H7 (cell line): ENCODE measurements at places on chromosomes 16 and 17. TPM values are rescaled to one million over a fixed set of nuclear protein-coding genes. Genes with fewer than 3 reads are reported as not detected.

- no peak for DNase-seq
These were observed 90.7 kb downstream of the PITPNC1 start for GRCh38 chr17:67467500-67468455.

GRCh38 chr17:36608794-36609497 lies 7.6 kb downstream of the MRM1 start:
- DNase-seq = peak; percentile 80

DNA sequence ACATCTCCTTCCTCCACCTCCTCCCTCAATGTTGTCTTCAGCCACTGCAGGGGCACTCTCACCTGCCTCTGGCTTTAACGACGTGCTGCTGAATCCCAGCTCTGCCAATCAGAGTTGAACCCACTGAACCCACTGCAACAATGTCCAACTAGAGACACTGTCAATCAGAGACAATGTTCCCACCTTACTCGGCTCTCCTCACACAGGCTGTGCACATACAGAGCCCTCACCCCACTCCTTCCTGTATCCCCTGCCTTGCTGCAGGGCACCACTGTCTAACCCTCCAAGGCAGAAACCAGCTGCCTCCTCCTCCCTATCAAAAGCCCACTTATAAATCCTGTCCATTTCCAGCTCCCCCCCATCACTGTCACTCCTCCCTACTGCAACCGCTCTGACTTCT lies 58.7 kb downstream of the ANKRD11 start:
- DNase-seq = no peak

DNA sequence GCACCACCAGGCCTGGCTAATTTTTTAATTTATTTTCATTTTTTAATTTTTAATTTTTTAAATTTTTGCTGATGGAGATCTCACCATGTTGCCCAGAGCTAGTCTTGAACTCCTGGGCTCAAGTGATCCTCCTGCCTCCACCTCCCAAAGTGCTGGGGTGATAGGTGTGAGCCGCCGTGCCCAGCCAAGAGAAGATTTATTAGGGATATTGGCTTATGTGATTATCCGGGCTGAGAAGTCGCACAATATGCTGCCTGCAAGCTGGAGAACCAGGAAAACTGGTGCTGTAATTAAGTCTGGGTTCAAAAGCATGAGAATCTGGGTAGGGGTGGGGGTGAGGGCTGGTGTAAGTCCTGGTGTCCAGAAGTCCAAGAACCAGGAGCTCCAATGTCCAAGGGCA lies 2.5 kb upstream of the C16orf90 start:
- no peak for DNase-seq

DNA sequence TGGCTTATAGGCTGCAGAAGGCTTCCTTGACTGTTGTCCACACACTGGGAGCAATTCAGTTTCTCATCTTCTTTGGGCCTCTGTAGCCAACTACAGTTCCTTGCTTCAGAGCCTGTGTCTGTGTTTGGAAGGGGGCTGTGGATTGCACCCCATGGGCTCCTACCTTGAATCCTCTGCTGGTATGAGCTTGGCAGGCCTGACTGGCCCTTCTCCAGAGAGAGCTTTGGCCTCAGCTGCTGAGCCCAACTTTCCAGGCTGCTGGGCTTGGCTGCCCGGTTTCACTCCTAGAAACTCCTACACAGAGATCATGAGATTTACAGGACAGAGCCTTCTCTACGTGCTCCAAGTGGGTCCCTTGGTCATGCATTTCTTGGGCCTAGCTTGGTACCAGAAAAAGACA lies 354.4 kb downstream of the SNX29 start:
- DNase-seq = no peak

Gene RTN4RL1
- total RNA-seq = 4.0 and 7.0 TPM in 2 replicates

DNA sequence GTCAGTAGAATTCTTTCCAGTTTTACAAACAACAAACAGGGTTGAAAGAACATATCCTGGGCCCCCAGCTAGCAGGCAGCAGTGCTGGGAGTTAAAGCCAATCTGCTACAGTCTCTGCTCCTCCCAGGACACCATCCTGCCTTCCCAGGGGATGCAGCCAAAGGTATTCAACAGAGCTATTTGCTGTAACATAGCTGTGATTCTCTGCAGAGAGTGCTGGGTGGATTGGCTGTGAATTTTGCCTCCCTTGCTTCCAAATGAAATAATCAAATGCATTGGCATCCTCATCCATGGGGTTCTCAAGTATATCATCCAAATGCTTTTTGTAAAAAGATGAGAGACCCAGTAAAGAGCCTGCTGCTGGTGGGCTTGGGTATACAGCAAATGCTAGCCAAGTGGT lies 124.3 kb downstream of the NPIPB5 start:
- DNase-seq = peak; percentile 67

- DNase-seq = no peak
These were observed 117.1 kb upstream of the COX10 start for GRCh38 chr17:13952009-13952750.

- DNase-seq = no peak
These were observed 85.5 kb upstream of the ZNF750 start for GRCh38 chr17:82925336-82925735.

DNA sequence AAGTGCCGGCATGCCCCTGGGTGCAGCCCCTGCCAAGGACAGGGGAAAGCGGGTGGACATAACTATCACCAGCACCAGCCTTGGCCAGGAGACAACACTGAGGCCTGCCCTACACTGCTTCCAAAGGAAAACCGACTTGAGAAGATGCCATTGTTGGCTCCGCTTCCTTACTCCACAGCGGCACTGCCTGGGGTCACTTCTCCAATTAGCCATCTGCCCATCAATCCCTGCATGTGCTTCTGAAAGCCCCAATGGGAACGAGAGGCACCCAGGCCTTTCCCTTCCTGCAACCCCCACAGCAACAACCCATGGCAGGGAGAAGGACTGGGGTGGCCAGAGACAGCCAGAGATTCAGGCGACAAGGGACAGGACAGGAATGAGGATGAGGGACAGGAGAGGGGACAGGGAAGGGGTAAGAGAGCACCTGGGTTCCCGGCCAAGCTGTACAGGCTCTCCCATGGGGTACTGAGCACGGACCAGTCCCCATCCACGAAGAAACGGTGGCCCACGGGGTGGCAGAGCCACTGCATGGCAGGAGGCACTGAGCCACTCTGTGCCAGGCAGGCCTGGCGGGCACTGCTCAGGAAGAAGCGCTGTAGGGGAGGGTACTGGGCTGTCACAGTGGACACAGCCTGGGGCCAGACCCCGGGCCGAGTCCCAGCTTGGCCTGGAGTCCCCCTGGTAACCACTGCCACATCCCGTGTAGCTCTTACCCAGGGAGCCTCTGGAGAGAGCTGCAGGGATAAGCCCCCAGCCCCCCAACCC lies 21.2 kb downstream of the SREBF1 start:
- no peak for DNase-seq

DNA sequence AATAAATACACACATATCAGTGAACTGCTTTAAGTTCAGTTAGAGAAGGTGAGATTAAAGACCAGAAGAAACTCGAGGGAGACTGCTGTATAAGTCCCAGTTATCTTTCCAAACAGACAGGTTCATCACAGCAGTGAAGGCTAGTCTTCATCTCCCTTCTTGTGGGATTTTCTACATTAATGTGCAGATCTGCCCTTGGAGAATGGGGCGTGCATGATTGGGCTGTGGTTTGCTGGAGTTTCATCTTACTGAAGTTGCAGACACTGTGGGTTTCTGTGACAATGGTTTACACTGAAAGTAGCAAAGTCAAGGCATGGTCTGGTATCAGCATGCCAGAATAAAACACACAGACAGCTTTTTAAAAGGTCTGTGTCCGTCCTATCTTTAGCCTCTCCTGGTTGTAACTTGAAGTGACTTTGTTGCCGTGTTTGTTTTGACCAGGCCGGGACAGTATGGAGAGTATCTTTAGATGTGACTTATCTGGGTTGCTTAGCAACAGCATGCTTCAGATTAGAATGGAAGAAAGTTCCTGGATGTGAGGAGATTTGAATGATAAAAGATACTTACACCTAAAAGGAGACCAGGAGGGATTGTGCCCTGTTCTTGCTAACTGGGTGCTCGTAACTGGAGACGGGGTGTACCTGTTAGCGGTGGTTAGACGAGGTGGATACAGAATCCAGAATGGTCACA lies 16.1 kb downstream of the NAA60 start:
- DNase-seq = peak; percentile 58

Gene TSPAN10
- 0.48 and 0.76 TPM in 2 replicates for total RNA-seq
